Stimulated activated CD8-positive, alpha-beta memory T cell treated with anti-CD3 and anti-CD28 coated beads, Interleukin-7, amount 100 ng/mL, for 24 hours (primary cell): ENCODE measurements at places on chromosomes 3 and 15.

DNA sequence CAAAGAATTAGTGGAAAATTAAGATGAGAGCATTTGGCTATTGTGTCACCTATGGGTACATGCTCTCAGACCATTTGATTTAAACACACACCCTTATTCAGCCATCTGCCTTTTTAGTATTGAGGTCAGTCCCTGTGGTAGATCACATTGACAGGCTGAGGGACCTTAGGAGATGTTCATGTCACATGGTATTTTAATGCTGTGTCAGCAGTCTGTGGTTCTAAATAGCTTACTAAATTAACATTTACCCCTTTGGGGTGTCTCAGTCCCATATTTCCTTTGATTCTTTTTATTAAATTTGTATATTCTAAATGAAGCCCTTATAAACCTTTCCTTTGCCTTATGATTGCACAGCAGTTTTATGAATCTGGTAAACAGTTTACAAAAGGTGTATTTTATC lies 2.3 kb downstream of the RBM5 start:
- no peak for DNase-seq

DNA sequence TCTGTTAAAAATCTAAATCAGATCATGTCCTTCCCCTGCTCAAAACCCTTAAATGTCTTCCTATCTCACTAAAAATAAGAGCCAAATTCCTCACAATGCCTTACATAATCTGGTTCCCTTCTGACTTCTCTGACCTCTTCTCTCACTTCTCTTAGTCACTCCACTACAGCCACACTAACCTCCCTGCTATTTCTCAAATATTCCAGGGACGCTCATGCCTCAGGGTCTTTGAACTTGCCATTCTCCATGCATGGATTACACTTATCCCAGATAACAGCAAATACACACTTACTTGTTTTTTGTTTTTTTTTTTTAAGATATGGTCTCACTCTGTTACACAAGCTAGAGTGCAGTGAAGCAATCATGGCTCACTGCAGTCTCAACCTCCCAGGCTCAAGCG lies 8.5 kb downstream of the TP53BP1 start:
- DNase-seq, result no peak

- DNase-seq, result no peak
Measured at GRCh38 chr3:194369522-194370279, at the start of gene LRRC15. LRRC15 (minus strand) TSS chr3:194369743; CDS start chr3:194361043, 8,700 bp downstream.

- DNase-seq, result peak; percentile 88
Measured at GRCh38 chr3:185976977-185977678, 39.3 kb upstream of the TRA2B start.

GRCh38 chr3:71318458-71318827 lies 265.1 kb downstream of the FOXP1 start:
- DNase-seq, result no peak

GRCh38 chr3:186152361-186152798 lies 43.5 kb upstream of the ETV5 start:
- no peak for DNase-seq
